Sigmoid colon (tissue), 7 donors: ENCODE measurements at places on chromosomes 7 and 10. TPM values are rescaled to one million over a fixed set of nuclear protein-coding genes. Genes with fewer than 3 reads are reported as not detected.

DNA sequence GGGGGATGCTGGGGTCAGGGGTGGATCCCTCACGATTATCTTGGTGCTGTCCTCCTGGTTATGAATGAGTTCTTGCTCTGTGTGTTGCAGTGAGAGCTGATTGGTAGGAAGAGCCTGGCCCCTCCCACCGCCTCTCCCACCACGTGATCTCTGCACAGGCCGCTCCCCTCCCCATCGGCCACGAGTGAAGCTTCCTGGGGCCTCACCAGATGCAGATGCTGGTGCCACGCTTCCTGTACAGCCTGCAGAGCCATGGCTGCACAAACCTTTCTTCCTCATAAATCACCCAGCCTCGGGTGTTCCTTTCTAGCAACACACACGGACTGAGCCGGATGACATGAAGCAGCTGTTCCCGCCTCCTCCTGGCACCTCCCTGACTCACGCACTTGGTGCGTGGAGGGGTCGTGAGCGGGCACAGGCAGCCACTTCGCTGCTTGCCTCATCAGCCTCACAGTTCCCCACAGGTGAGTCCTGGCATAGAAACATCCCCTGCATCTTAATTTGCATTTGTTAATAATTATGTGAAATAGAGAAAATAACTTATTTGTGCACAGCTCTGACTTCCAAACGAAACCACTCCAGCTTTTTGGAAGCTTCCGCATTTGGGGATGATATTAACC lies 210.8 kb downstream of the ADARB2 start:
- DNase-seq: peak; percentile 44

GRCh38 chr10:59623133-59624121 lies 86.2 kb downstream of the SLC16A9 start:
- DNase-seq: no peak

DNA sequence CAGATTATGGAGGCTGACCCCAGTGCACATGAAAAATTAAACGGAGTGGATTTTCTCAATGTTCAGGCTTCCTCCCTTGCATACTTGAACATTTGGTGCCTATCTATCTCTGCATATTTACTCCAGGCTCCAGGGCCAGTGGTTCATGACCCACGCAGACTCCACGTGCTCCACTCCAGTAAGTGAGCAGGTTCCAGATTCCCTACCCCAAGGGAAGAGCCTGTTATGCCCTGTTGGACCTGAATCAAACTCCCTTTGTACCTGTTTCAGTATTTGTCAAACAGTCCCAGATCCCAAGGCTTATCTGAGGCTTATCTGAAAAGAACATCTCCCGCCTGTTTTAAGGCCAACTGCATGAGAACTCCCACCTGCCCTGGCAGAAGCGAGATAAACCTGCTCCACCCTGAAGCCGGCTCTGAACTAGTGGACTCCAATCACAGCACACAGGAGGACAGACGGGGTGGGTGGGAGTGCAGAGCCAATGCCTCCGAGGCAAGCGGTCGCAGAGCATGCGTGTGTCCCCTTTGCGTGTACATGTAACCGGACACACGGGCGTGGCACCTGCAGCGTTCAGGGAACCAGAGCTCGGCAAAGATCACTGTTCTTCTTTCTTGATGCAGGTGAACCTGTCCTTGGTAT lies 2.3 kb upstream of the FUOM start:
- no peak for DNase-seq

DNA sequence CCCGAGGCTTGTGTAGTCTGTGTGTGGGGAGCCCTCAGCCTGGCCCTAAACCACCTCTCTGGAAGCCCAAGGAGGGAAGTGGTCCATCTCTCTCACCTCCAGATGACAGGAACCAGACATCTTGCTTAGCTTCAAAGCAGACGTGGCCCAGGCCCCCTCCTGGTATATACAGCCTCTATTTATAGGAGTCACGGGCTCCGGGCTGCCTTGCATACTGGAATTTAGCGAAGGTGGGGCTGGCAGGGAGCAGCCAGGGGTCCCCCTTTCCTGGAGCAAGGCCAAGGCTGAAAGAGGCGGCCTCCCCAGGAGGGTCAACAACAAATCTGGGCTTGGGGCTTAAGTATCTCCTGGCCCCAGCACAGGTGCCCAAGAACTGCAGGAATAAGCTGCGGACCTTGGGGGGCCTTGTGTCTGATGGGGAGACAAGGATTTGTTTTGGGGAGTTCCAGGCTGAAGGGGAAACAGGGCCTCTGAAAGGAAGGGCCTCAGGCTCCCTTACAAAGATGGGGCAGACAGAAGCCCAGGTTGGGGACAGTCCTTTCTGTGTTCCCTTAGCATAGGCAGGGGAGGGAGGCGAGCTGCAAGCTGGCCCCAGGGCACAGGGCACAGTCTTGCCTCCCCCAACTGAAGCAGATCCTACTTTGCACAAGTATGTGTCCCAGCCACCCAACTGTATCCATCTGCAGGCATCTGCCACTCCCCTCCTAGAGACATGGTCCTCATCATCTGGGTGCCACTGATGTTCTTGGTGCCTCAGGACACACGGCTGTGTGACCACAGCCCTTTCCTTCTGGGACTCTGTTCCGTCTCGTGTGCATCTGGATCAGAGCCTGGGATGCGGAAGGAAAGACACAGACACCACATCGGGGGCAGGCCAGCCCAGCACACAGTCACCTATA lies 11.9 kb downstream of the ZCCHC24 start:
- DNase-seq: peak; percentile 94

DNA sequence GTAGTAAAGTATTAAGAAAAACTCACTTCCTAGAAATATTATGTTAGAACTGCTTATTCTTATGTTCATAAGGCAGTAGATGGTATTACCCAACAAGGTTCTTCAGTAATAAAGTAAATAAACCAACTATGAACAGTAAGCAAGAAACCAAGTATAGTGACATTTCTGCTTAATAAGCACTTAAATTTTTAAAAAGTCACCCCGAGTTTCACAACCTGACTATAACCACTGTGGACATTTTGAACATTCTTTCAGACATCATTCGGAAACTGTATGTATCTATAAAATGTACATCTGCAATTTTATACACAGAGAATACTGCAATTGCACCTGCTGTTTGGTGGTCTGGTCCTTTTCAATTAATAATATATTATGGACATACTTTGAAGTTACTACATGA lies 1073.6 kb downstream of the XPNPEP1 start:
- DNase-seq: no peak

DNA sequence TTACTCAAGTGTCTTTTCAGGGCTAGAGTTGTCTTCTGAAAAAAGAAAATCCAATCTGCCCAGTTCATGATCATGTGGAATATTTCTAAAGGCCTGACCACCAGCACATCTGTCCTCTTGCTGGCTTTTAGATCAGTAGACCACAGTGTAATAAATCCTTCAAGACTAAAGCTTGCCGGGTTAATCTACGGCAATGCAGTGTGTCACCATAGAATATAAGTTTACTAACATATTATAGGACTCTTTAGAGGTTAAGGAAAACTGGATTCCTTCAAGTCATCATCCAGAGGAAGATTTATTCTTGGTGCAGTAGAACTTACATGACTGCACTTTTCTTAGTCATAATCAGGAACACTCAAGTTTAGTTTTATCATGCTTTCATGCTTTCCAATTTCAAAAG lies 349.5 kb downstream of the SEMA3D start:
- no peak for DNase-seq

- no peak for DNase-seq
Observed at GRCh38 chr7:1323178-1324027, 90.7 kb downstream of the UNCX start.

GRCh38 chr10:82572744-82573143 lies 697.8 kb downstream of the NRG3 start:
- no peak for DNase-seq

DNA sequence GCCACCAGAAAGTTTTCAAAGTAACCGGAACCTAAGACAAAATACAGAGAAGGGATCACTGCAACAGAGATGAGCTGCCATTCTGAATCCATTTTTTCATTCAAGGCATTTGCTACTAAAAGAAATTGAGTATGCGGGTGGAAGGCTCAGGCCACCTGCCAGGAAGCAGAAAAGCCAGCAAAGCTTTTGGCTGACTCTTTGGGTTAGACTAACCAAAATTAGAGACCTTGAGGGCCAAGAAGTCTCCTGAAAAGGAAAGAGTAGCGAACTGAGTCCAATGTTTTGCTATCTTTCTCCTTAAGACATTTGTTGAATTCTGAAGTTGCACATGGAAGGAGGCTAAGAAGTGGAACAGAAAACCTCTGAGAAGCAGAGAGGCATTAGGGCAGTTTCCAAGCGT lies 79.0 kb downstream of the FAS start:
- DNase-seq: no peak

GRCh38 chr10:91420868-91421267 lies 10.7 kb downstream of the HECTD2 start:
- DNase-seq: no peak

DNA sequence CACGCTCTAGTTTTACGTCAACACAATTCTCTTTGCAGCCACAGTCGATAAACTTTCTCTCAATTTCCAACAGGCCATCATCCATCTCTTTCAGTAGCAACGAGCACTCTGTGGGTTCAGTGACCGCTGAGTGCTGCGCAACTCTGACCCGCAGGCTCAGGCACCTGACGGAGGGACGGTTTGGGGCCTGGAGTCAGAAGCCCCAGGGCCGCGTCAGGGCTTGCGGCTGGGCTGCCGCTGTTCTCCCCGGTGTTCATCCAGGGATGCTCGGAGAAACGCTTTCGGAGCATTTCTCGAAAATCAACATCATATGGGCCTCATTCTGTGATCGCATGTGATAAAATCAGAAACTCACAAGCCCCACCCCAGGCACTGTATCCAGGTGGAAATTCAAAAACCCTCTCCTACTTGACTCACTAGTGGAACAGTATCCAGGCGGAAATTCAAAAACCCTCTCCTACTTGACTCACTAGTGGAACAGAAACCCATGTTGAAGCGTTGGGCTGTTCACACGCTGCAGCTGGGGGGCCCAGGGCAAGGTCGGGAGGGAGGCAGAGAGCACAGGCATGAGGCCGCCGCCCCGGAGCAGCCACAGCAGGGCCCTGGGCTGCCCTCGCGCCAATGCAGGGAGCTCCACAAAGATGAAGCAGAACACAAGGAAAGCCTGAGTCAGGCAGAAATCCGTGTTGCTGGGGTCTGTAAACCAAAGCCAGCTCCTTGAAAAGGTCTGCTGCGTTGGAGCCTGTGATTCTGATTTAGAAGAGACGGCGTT lies 73.3 kb upstream of the NKX6-2 start:
- no peak for DNase-seq

DNA sequence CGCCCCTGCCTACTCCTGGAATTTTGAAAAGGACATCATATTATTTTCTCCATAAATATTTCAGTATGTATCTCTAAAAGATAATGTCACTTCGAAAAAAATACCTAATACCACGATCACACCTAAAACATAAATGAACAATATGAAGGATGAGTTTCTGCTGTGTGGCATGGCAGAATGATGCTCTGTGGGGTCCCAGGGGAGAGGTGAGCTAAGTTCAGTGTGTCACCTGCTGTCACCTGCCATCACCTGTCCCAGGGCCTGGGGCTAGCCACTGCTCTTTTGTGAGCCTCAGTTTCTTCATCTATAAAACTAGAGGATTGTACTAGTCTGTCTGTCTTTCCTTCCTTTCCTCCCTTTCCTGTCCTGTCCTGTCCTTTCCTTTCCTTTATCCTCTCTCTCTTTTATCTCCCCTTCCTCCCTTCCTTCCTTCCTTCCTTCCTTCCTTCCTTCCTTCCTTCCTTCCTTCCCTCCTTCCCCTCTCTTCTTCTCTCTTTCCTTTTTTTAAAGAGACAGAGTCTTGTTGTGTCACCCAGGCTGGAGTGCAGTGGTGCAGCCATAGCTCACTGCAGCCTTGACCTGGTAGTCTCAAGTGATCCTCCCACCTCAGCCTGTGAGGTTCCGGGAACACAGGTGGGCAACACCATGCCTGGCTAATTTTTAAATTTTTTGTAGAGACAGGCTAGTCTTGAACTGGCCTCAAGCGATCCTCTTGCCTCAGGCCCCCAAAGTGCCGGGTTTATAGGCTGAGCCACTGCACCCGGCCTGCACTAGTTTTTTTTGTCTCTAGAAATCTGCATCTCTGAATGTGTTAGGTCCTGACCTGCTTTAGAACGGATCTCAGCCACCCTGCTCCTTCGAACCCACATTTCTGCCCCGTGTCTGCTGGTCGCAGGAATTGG lies 43.1 kb downstream of the CUX1 start:
- peak; percentile 49 for DNase-seq

- peak; percentile 69 for DNase-seq
Observed at GRCh38 chr7:140342727-140343514, 55.4 kb downstream of the SLC37A3 start.

- no peak for DNase-seq
Observed at GRCh38 chr10:7251696-7252465, 159.0 kb downstream of the SFMBT2 start.

DNA sequence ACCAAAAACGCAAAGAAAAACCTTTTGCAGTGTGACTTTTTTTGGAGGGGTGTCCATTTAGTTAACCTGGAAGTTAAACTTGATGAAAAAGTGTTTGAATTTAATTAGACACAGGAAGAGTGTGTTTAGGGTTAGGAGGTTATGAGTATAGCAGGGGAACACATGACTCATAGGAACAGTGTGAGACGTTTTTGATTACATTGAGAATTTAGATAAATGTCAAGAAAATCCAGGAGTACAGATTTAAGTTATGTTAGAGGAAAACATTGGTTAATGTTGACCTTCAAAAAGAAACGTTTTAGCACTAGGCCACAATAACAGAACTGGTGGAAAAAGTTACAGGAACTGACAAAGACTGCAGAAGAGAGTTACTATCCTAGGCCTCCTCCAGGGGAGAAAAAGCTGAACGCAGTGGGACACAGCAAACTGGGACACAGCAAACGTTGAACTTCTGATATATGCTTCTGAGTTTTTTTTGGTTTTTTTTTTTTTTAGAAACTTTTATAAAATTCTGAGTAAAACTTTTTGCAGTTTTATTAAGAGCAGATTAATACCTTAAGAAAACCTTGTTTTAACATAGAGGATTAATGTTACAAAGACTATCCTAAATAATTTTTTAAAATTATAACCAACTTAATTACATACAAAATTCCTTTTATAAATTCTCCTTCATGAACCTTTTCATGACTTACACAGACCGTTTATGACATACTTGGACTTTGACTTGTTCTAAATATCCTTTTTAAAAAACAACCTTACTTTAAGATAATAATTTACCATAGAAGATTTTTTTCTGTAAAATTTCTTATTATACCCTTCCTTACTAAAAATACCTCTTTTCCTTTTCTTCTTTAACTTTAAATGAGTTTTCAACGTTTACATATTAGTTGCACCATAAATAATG lies 22.2 kb downstream of the LANCL2 start:
- no peak for DNase-seq

DNA sequence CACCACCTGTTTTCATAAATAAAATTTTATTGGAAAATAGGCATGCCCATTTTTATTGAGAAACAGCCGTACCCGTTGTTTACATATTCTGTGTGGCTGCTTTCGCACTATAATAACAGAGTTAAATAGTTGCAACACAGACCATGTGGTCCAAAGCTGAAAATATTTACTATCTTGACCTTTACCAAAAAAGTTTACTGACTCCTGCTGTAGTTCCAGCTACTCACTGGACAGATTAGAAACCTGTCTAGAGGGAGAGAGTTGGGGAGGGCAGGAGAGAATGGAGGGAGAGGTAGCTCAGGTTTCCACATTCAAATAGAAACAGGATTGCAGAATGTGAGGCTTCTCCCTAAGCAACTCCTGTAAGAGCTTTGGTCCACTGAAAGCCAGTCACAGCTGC lies 55.1 kb upstream of the GLCCI1 start:
- no peak for DNase-seq

Gene MYPN
- total RNA-seq: not detected

Gene TBL2
- total RNA-seq: 25.2 TPM

Gene UNCX
- not detected for total RNA-seq

Gene GALNT17
- total RNA-seq: 15.6 TPM

Gene RAB19
- total RNA-seq: not detected

Gene STAG3
- not detected for total RNA-seq

Gene GRID2IP
- not detected for total RNA-seq

Gene LRRD1
- not detected for total RNA-seq

Gene CAMK2B
- total RNA-seq: 0.83 TPM

Gene CPSF4
- total RNA-seq: 32.3 TPM
